ENCODE measurements at places on chromosomes 16 and 17.

GRCh38 chr17:77433385-77434135 is 292.8 kb downstream of the SEC14L1 start:
- DNase-seq: no peak

DNA sequence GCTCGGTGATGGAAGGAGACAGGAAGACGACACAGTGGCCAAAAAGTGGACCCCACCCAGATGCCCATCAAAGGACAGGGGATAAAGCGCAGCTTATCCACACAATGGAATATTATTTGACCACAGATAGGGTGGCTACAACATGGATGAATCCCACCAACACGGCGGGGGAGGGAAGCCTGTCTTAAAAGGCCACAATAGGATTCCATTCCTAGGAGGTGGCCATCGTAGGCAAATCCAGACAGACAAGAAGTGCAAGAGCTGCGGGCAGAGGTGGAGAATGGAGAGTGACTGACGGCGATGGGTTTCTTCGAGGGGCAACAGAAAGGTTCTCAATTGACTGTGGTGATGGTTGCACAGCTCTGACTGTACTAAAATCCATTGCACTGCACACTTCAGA is 16.0 kb downstream of the SLC38A8 start:
- no peak for DNase-seq

DNA sequence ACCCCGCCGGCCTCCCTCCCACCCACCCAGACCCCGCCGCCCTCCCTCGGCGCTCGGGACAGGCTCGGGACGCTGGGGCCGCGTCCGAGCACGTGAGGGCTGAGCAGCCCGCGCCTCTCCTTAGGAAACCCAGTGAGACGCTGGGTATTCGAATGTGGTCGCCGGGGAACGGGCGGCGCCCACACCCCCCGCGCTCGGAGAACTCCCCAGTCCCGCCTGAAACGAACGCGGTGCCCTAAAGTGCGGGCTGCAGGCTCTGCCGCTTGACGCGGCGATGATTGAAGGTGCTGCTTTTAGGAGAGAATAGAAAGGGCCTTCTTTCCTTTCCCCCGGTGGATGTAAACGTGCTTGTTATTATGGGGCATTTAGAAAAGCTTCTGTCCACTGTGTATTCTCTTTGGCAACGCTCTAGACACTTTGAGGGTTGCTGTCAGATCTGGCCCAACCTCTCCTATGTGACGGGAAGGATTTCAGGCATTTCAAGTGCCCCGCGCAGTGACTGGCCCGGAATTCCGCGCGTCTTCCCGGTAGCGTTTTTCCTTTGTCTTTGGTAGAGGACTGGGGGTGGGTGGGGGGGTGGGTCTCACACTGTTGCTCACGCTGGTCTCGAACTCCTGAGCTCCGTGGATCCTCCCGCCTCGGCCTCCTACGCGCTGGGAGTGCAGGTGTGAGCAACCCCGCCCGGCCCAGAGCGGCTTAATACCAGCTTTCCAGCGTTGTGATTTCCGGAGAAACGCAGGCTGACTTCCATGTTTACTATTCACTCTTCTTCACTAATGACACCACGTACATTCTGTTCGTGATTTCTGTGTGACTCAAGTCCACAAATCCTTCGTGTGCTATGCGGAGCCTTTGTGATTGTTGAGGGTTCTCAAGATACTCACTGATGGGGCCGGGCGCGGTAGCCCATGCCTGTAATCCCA is 21.8 kb upstream of the FOXK2 start:
- peak; percentile 51 for DNase-seq

DNA sequence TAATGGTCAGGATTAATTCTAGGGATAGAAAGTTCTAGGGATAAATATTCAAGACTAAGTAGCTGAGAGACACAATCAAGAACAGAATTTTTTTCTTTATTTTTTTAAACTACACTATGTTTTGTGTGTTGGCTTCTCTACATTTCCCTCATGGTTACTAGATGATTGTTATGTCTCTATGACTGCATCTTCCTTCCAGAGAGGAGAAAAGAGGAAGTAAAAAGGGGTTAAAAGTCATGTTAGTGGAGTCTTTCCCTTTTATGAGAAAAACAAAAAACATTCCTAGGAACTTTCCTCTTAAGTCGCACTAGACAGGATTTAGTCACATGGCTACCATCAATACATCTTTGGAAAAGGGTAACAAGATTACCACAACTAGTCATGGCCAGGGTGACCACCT is 375.0 kb downstream of the KCNJ2 start:
- no peak for DNase-seq

DNA sequence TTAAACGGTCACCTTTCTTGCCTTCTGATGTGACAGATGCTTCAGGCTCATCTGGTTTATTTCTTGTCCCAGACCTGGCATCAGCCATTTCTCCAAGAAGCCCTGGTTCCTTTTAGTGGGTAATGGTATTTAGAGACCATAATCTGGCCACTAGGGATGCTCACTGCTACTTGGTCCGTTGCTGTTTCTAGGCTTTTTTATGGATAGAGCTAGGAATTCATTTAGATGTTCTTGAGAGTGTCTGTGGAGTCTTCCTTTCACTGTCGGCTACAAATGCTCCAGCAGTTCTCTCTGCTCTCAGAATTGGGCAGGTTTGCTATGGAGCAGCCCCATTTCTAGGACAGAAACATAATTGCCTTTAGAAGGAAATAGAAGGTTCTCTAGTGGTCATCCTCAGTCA is 214.5 kb downstream of the KATNIP start:
- DNase-seq: no peak

All from naive B cell (primary cell).